ENCODE measurements at places on chromosomes 6 and 20.
A peak's percentile ranks its signal among the peaks of the same experiment; 100 is the strongest.

GRCh38 chr20:6765469-6766058 lies 1.9 kb upstream of the BMP2 start:
- DNase-seq = peak; percentile 63

DNA sequence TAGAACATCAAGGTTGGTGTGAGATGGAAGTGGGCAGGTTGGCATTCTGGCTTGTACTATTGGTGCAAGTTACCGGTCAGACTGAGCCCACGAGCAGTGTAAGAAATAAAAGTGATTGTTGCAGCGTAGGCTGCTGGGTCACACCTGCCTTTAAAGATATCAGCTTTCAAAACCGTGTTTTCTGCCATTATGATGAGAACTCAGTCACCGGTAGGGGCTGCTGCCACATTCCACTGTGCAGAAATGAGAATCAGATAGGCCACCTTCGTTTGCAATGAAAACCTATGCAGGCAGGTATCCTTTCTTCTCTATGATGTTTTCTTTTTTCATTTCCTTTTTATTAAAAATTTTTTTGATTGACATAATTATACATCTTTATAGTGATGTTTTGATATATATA lies 168.5 kb downstream of the MYLK4 start:
- DNase-seq = no peak

GRCh38 chr20:17097603-17098002 lies 129.2 kb upstream of the PCSK2 start:
- DNase-seq = no peak

GRCh38 chr6:9523462-9523861 lies 891.4 kb downstream of the TFAP2A start:
- no peak for DNase-seq

- DNase-seq = no peak
Measured at GRCh38 chr20:56392881-56393482, 537 bp downstream of the CSTF1 start.

DNA sequence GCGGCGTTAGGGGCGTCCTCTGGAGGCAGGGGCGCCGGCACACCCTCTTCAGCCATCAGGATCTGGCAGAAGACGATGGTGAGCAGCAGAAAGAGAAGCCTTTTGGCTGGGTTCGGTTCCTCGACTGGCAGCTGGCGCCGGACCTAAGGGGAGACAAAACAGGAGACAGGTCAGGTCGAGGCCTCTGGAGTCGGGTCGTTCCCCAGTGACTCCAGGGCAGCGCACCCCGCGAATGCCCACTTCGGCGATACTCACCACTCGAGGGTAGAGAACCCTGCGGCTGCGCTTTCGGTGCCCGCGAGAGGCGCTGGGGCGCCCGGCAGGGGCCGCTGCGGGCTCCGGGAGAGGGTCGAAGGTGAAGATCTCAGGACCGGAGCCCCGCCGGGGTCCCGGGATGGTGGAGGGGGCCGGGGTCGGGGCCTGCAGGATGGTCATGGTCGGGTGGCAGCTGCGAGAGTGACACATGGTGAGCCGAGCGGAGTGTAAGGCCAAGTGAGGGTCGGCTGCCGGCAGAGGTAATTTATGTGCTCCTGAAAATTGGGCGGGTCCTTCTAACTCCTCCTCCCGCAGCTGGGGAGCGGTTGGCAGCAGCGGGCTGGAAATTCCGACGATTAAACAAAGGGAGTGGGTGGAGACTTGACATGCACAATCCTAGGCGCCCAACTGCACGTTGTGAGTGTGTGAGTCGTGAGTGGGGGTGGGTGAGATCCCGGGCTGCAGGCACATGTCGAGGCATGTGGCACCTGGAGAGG lies at the start of gene IER3:
TSS of gene IER3 (minus strand) at position 494 of the 752 bp plus-strand sequence. CDS start at position 465, 29 bp downstream.
- DNase-seq = no peak

- no peak for DNase-seq
Measured at GRCh38 chr6:85114581-85114935, 335.3 kb upstream of the NT5E start.

DNA sequence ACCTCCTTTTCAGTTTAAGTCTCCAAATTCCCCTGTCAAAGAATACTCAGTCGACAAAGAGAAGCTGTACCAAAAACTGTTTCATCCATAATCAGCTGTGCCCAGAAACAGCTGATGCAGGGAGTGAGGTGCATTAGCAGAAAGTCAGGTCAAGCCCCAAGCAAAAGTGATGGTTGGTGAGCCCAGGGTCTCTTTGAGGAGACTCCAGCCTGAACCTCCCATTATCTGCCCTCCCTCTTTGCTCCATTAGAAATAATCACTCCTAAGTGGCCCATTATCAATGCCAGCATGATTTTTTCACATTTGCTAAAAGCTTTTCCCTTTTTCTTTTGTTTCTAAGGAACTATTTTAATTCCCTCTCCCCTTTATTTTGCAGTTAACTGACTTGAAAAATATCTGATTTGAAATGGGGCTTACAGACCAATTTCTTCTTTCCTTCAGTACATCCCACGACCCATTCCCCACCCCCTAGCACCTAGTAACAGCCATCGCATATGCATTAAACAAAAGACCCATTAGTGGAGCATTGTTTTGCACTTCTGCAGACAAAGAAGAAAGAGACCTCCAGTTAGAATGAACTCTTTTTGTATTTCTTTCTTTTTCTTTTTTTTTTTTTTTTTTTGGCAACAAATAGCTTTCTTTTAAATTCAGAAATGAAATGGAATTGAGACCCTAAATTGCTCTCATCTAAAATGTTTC lies 257.0 kb downstream of the GRIK2 start:
- DNase-seq = peak; percentile 38

GRCh38 chr20:3209946-3210317 lies 634 bp downstream of the ITPA start:
- DNase-seq = no peak

- DNase-seq = no peak
Measured at GRCh38 chr20:45817376-45818194, 5.1 kb downstream of the UBE2C start.

DNA sequence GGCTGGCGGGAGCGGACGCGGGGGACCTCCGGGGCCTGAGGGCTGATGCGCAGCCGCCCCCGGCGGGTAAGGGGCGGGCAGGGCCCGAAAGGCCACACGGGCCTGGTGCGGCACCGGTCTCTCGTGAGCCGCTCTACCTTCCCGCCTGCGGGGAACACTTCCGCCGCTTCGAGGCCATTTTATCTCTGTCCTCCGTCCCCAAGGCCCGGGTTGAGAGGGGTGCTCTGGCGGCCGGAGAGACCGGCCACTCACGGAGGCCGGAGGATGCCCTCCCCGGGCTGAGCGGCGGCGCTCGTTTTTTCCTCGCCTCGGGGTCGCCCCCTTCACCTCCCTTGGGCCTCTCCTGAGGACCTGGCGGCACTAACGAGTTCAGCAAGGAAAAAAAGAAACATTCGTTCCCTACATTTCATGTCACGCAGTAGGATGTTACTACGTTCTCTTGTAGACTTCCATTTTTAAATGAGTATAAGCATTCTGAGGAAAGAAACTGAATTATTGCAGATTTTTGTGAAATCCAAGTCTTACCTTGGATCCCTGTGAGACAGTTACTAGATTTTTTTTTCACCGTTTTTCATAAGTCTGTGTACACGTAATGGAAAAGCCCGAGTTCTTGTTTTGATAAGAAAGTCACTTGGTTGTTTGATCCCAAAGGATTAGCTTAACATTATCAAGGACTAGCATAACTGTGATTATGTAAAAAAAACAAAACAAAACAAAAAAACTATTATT lies 575 bp downstream of the WTAP start:
- no peak for DNase-seq

GRCh38 chr6:45376310-45377042 lies 1.3 kb downstream of the SUPT3H start:
- DNase-seq = no peak

DNA sequence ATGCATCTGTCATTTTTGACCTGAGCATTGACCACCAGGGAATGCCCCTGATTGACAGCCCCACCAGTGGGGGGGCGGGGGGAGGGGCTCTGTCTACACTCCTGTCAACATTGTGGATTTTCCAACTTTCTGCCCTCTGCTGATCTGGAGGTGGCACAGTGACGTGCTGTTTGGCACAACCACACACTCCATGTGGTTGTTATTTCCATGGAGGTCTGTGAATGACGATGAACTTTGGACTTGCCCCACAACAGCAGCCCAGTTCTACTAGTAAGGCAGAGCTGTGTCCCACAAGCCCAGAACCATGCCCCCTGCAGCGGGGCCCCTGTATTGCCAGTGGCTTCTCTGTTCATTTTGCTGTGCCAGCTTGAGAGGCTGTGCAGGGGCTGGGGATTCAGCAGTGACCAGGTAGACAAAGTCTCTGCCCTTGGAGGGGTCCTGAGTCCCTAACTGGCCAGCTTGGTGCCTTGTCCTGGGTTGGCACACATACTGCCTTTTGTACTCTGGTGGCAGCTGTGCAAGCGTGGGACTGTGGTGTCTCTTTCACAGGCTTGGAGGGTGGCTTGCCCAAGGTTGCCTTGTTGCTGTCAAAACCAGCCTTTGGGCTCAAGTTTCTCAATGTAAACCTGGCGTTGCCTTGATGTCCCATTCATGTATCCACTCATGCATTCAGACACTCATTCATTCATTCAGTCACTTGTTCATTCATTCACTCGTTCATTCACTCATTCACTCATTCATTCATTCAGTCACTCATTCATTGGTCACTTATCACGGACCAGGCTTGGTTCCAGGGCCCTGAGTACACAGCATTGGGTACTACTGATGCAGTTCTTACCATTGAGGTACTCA lies 108.5 kb downstream of the SYCP2 start:
- DNase-seq = no peak

DNA sequence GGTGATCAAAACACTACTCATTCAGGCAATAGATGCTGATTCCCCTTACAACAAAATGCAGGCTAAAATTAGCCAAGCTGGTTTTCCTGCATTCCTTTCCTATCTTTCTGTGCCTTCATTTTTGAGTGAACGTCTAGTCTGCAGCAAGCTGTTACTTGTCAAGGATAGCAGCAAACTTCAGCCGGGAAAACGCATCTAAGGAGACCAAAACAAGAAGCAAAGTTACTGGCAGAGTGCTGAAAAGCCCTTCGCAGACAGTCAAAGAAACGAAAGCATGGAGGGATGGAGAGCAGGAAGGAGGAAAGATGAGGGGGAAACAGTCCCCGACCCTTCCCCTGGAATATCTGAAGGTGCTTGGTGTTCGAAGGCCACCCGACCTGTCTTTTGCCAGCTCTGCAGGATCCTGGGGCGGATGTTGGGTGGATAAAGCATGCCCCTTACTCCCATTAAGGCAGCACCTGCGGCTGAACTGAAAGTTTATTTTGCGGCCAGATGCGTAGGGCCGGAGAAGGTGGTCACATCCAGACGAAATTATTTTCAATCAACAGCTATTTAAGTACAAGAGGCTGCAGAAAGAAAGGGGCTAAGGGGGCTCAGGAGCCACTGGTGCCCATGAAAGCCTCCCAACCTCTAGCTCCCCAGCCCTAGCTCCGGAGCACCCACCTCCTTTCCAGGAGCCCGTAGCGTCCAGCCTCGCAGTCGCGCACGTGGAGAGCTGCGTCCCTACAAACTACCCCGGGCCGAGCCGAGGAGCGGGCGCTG lies 538 bp downstream of the FERMT1 start:
- no peak for DNase-seq

- DNase-seq = no peak
Measured at GRCh38 chr6:446418-447366, 55.1 kb downstream of the IRF4 start.

DNA sequence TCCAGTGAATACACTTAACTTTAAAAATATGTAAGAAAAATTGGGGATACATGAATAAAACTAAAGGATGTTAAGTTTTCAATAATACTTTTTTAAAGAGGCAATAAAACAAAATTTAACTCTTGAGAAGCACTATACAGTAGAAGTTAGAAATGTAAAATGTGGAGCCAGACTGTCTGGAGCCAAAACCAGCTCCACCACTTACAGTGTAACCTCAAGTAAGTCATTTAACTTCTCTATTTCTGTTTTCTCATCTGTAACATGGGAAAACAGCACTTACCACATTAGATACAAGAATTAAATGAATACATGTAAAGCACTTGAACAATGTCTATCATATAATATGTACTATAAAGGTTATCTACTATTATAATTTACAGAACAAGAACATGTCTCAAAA lies 6.7 kb downstream of the ATG5 start:
- DNase-seq = no peak

- DNase-seq = no peak
Measured at GRCh38 chr6:21046276-21046675, 512.0 kb downstream of the CDKAL1 start.

- DNase-seq = no peak
Measured at GRCh38 chr6:90336388-90336947, 39.8 kb upstream of the BACH2 start.

DNA sequence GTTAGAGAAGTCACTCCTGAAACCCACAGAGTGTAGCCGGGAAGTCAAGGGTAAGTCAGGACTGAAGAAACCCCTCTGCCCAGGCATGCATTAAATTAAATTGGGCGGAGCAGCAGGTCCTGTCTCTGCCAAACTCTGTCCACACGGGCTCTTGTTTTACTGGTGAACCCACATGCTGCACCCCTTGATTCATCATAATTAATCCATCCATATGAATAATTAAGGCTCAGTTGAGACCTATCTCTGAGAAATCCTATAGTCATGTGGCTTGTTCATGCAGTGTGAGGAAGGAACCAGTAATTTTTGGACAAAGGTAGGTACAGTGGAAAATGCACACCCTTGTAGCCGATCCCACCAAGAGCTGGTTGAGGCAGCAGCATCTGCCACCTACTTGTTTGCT lies 43.0 kb downstream of the PXDC1 start:
- DNase-seq = no peak

- no peak for DNase-seq
Measured at GRCh38 chr6:43907789-43908472, 137.9 kb downstream of the VEGFA start.
